Activated effector memory CD4-positive, alpha-beta T cell treated with anti-CD3 and anti-CD28 coated beads, Interleukin-2, amount 50 U/mL, for 16 hours (primary cell): ENCODE measurements at places on chromosomes 4 and X.

DNA sequence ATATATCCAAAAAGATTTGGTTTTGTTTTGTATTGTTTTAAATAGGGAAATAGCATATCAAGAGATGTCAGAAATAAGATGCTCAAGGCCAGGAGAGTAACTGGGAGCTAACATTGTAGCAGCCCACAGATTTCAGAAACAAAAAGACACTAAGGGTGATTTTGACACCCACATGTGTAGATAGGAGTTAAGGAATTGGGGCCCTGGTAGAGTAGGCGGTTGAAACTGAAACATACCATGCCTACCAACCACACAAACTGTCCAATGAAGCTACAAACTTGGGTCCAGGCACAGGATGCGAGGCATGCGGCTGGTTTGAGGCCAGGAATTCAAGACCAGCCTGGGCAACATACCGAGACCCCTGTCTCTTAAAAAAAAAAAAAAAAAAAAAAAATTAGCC lies 6.3 kb upstream of the HSPA4L start:
- no peak for DNase-seq

DNA sequence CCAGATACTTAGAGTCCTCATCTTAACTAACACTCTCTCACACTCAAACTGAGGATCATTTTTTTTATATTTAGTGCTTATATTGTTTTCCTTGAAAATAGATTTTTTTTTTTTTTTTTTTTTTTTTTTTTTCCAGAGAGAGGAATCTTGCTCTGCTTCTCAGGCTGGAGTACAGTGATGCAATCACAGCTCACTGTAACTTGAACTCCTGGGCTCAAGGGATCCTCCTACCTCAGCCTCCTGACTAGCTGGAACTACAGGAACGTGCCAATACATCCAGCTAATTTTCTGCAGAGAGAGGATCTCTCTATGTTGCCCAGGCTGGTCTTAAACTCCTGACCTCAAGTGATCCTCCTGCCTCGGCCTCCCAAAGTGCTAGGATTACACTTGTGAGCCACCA lies 650.3 kb upstream of the ATOH1 start:
- no peak for DNase-seq

DNA sequence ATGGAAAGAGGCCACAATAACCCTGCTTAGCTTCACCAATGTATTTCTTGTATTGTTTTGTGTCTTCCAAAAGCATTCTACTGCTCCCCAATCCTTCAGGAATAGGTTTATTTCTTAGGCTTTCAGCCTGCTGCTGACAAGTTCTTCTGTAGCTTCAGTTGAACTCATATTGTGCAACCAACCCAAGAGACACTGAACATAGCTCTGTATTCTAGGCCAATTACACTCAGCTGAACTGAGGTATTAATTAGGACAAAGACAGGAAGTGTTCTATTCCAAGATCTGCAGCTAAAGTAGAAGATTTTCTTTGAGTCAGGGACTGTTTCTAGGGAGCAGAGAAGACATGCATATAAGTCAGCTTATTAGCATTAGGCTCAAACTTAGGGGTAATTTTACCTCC lies 151.8 kb downstream of the LHFPL1 start:
- DNase-seq, result no peak

DNA sequence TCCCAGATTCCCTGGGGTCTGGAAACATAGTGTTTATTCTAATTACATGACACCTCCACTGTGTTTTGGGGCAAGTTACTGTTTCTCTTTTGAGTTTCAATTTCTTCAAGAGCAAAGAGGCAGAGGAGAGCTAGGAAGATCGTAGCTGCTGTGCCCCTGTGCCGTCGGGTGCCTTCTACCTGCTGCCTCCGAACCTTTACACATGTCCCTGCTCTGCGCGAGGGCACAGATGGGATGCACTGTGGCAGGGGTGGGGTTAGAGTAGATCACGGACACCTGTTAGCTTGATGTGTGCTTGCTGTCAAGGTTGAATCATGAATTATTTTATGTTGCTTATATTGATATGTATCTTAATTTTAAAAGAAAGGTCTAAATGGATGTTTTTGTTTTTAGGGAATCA lies 71.1 kb upstream of the MSANTD1 start:
- no peak for DNase-seq

DNA sequence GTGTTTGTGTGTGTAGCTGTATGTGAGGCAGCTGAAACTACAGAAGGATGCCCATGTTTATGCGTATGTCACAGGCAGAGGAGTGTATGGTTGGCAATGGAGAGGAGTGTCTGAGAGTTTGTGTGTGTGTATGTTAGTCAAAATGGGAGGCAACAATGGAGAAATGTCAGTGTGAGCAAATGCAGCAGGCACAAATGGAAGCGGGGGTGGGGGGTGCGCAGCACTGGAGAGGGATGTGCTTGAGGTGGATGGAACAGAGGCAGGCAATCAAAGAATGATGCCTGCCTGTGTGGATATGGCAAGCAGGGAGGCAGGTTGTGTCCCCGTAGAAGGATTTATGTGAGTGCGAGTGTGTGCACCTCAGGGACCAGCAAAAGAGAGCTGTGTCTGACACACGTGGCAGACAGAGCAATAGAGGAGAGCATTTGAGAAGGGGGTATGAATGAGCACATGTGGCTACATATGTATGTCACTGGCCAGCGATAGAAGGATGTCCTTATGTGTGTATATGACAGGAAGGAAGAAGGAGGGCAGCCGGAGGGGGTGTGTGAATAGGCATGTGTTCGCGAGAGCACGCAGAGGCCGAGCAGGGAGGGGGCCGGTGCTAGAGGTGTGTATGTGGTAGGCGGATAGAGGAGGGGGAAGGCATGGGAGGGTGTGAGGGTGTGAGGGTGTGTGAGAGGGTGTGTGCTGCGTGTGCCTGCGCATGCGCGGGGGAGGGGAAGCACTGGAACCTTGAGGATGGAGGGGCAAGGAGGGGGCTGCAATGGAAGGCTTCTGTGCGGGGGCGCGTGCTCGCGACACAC lies 1.1 kb downstream of the PJA1 start:
- DNase-seq, result peak; percentile 78

GRCh38 chr4:102141842-102142241 lies 203.4 kb downstream of the SLC39A8 start:
- no peak for DNase-seq

GRCh38 chr4:77153006-77153405 lies 4.0 kb upstream of the CCNG2 start:
- DNase-seq, result no peak

- no peak for DNase-seq
Measured at GRCh38 chrX:7062903-7063302, 84.6 kb upstream of the STS start.

DNA sequence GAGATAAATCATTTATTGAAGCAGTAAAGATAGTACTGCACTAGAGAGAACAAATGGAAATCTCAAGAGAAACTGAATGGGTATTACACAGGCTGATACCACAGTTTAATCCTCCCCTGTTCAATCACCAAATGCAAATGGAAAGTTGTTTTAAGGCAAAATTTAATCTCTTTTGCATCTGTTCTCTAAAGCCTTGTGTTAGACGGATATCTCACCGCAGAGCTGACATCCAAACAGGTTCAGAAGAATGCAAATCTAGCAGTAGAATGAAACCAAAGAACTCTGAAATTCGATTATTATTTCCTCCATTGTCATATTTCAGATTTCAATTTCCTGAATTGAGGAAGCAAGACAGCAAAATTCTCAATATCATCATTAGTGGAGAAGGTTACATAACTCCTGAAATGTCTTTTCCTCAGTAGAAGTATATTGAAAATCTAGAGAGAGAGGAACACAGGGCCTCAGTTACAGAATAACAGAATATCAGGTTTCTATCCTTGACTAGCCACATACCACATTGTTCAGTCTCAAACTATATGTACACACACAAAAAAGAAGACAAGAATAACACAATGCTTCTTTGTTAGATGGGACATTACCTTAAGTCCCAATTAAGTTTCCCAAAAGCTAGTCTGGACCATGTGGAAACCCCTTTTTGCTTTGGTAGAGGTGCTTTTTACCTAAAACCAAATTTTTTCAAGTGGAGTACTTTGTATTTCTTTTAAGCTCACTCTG lies 94.1 kb upstream of the BANK1 start:
- DNase-seq, result no peak
